Osteocyte (in vitro differentiated cells): ENCODE measurements at places on chromosomes 6 and 20. TPM values are rescaled to one million over a fixed set of nuclear protein-coding genes. Genes with fewer than 3 reads are reported as not detected.
A peak's percentile ranks its signal among the peaks of the same experiment; 100 is the strongest.

The RAB32 gene
- 47.7 and 54.2 TPM in 2 replicates for total RNA-seq

The MAVS gene
- 47.0 and 49.7 TPM in 2 replicates for total RNA-seq

DNA sequence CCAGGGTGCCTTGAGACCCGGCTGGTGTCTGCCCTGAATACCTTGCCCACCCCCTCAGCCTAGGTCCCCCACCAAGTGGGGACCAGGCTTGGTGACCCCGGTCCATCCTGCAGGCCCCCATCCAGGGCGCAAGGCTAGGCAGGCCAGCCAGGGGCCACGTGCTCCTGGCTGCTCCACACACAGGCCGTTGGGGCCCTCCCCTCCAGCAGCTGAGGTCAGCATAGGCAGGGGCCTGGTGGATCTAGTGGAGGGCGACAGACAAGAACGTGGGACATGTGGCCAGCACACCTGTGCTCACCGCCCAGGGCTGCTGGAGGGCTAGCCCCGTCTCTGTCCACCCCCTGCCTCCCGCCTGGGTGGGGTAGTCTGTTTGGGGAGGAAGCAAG lies 7.5 kb upstream of the HRH3 start:
- no peaks in the 10 kb centered on the region for H3K36me3 ChIP-seq
- H3K27ac ChIP-seq: no peak overlapping the region
- DNase-seq: no peak
- H3K27me3 ChIP-seq: peaks cover 27% of the 10 kb centered on the region

DNA sequence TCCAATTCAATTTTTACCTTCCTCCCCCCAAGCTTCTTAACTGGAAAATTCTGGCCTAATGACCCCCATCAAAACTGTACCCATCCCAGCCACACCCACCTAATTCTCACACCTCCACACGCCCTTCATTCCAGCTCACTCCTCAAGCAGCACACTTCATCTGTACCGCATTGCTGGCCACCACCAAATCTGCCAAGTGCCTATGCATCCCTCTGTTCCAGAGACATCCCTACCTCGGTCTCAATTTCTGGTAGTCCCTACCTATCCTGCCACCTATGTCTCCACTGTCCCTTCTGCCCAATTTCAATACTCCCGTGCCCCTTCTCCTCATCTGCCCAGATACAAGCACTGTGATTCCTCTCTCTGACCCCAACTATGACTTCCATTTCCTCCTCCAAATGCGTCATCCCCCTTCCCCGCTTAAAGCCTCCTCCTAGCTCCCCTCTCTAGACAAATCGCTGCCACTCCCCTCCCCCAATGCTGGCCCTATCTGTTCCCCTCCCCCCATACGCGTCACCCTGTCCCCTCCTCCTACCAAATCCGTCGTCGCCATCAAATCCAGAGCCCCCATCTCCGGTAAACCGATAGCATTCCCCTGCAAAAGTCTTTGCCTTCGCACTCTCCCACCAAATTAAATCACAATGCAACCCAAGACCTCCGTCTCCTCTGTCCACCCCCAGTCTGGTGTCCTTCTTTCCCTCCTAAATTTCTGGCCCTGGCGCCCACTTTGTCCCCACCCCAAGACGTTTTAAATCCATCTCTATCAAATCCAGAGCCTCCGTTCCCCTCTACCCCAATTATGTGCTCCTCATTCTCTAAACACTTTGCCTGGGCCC lies 1.2 kb downstream of the MTCH1 start:
- H3K27ac ChIP-seq: no peak overlapping the region
- no peak for DNase-seq
- no peaks in the 10 kb centered on the region for H3K27me3 ChIP-seq
- H3K36me3 ChIP-seq: peaks cover 3% of the 10 kb centered on the region

DNA sequence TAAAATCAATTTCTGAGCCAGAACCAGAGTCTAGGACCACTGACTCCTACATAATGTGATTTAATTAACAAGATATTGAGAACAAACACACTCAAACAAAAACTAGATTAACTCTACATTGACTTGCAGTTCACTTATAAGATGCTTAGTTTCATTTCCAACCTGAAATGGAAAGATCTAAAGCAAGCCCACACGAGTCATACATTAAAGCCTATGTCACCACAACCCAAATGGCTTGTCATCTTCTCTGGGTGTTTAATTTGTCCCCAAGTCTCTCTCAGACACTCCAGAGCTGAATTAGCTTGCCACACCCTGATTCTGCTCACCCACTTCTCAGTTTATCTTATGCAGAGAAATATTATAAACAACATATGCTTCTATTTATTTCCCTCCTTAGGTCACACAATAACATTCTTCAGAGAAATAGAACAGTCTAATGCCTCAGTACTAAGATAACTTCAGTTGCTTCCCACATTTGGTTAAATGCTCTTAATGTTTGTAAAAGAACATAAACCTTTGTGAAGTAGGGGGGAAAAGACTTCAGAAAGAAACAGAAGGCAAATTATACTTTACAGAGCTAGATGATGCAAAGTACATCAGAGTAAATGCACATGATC lies 8.8 kb upstream of the FBXO30 start:
- DNase-seq: no peak
- H3K36me3 ChIP-seq: peaks cover 2% of the 10 kb centered on the region
- no peaks in the 10 kb centered on the region for H3K27me3 ChIP-seq
- H3K4me1 ChIP-seq: peaks cover 3% of the 10 kb centered on the region
- no peak overlapping the region for H3K4me3 ChIP-seq

The ALDH5A1 gene
- total RNA-seq: 6.6 and 7.8 TPM in 2 replicates

- DNase-seq: no peak
- no peak overlapping the region for H3K4me3 ChIP-seq
- peak overlapping the region; percentile 87 for H3K27ac ChIP-seq
- H3K27me3 ChIP-seq: no peaks in the 10 kb centered on the region
Observed at GRCh38 chr20:31560094-31560745, 44.9 kb upstream of the ID1 start.

GRCh38 chr6:30767158-30767943 lies 23.0 kb upstream of the IER3 start:
- H3K27me3 ChIP-seq: no peaks in the 10 kb centered on the region
- DNase-seq: no peak
- no peaks in the 10 kb centered on the region for H3K36me3 ChIP-seq

The NOP56 gene
- 141 and 142 TPM in 2 replicates for total RNA-seq

DNA sequence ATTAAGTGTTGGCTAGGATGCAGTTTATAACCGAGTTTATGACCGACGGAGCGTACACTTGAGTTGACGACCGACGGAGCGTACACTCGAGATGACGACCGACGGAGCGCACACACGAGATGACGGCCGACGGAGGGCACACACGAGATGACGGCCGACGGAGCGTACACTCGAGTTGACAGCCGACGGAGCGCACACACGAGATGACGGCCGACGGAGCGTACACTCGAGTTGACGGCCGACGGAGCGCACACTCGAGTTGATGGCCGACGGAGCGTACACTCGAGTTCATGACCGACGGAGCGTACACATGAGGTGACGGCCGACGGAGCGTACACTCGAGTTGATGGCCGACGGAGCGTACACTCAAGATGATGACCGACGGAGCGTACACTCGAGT lies 119.8 kb downstream of the HUS1B start:
- H3K27me3 ChIP-seq: no peaks in the 10 kb centered on the region
- H3K36me3 ChIP-seq: peaks cover 45% of the 10 kb centered on the region
- DNase-seq: no peak
- no peak overlapping the region for H3K27ac ChIP-seq

DNA sequence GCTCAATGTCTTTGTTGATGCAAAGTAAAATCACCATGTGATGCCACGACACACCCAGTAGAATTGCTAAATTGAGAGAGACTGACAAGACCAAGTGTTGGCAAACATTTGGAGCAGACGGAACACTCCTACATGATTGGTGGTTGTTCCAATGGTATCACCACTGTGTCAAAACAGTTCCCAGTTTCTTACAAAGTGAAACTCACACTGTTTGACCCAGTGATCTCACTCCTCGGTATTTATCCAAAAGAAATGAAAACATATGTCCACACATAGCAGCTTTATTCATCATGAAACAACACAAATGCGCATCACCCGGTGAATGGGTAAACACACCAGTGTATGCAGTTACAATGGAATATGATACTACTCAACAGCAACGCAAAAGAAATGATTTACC lies 74.0 kb upstream of the SULF2 start:
- no peak for DNase-seq
- no peaks in the 10 kb centered on the region for H3K36me3 ChIP-seq
- H3K27me3 ChIP-seq: peaks cover 48% of the 10 kb centered on the region

The GPR6 gene
- total RNA-seq: not detected in 2 replicates

- no peak for DNase-seq
- no peaks in the 10 kb centered on the region for H3K36me3 ChIP-seq
- H3K4me1 ChIP-seq: no peaks in the 10 kb centered on the region
- no peaks in the 10 kb centered on the region for H3K27me3 ChIP-seq
- H3K27ac ChIP-seq: no peak overlapping the region
Observed at GRCh38 chr20:12798286-12798685, 210.5 kb upstream of the SPTLC3 start.

The OOEP gene
- total RNA-seq: not detected in 2 replicates

The SSTR4 gene
- not detected in 2 replicates for total RNA-seq

The KCNQ2 gene
- total RNA-seq: not detected in 2 replicates

DNA sequence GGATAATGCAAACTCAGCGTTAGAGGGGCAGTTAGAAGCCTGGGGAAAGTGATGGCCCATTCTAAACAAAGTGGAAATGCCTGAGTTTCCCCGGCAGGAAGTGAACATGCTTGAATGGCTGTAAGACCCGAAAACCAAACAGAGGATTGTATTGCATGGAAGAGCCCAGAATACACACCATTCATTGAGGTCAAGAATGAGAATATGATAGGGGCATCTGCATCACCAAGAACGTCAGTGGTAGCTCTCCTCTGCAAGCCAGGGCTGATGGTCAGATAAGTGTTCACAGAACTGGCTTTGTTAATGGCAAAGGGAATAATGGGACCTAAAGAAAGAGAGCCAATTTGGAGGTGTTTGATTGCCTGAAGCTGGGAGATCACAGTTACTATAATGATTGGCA lies 663.4 kb downstream of the KHDRBS2 start:
- no peaks in the 10 kb centered on the region for H3K36me3 ChIP-seq
- no peak for DNase-seq
- H3K27ac ChIP-seq: no peak overlapping the region
- H3K4me3 ChIP-seq: no peak overlapping the region
- no peaks in the 10 kb centered on the region for H3K4me1 ChIP-seq

DNA sequence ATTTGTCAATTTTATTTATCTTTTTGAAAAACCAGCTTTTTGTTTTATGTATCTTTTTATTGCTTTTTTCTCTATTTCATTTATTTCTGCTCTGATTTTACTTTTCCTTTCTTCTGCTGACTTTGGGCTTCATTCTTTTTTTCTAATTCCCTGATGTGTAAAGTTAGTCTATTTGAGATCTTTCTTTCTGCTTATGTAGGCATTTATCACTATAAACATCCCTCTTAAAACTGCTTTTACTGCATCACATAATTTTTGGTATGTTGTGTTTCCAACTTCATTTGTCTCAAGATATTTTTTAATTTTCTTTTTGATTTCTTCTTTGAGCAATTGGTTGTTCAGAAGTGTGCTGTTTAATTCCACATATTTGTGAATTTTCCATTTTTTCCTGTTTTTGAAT lies 174.8 kb downstream of the SLC24A3 start:
- no peak overlapping the region for H3K4me3 ChIP-seq
- no peaks in the 10 kb centered on the region for H3K27me3 ChIP-seq
- DNase-seq: no peak
- H3K27ac ChIP-seq: no peak overlapping the region

The RBM24 gene
- 13.2 and 13.7 TPM in 2 replicates for total RNA-seq

DNA sequence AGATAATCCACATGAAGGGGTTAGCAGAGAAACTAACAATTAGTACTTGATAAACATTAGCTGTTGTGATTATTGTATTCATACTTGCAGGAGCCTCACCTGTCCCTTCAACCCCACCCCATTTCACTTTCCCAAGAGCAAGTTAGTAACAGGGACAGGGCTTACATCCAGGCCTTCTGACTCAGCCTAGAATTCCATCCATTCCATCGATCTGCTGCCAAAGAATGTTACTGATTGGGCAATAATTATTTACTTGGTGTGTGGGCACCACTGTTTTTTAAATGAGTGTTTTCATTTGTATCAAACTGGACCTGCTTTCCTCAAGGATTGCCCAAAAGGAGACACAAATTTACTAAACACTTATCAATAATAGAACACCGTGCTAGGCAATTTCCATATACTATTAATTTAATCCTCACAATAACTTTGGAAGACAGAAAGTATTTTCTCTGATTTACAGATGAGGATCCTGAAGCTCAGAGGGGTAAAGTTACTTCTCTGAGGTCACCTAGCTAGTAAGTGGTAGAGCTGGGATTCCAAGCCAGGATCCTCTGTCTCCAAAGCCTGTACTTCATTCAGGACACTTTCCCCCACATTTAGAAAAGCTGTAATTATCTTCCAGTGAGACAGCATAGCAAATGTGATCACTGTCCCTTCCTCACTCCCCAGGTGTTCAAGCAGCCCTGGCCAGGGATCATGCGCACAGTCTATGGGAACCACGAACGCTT lies 32.8 kb downstream of the GSS start:
- H3K4me3 ChIP-seq: no peak overlapping the region
- H3K36me3 ChIP-seq: peaks cover 34% of the 10 kb centered on the region

DNA sequence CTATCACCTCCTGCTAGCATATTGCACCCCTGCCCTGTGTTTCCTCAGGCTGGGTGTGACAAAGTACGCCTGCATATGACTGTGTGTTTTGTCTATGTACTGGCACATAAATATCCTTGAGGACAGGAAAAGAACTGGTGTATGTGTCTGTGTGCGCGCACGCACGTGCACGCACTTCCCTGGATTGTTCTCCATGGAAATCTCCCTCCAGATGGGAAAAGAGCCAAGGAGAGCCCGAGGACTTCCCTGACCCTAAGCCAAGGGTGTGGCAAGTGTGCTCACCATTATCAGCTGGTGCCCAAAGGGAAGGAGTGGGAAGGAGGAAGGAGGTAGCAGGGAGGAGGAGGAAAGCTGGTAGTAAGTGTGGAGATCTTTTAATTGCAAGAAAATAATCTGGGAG lies 117.6 kb downstream of the HIVEP2 start:
- peaks cover 10% of the 10 kb centered on the region for H3K36me3 ChIP-seq
- H3K27ac ChIP-seq: no peak overlapping the region
- no peak overlapping the region for H3K4me3 ChIP-seq
- DNase-seq: no peak
- peaks cover 63% of the 10 kb centered on the region for H3K4me1 ChIP-seq
